ENCODE measurements at places on chromosomes 5 and 9. TPM values are rescaled to one million over a fixed set of nuclear protein-coding genes. Genes with fewer than 3 reads are reported as not detected.

The PCDHGA7 gene
- 0.64 TPM for total RNA-seq

The RNF130 gene
- 42.0 TPM for total RNA-seq

GRCh38 chr5:95915999-95916686, 45.5 kb downstream of the ELL2 start:
- no peak for DNase-seq

GRCh38 chr5:137564398-137564961, 65.4 kb upstream of the SPOCK1 start:
- DNase-seq, result no peak

The PCDHGC4 gene
- 0.89 TPM for total RNA-seq

Data from dermis microvascular lymphatic vessel endothelial cell (primary cell).